NCI-H524 (cell line): ENCODE measurements at places on chromosomes 1 and 21.
A peak's percentile ranks its signal among the peaks of the same experiment; 100 is the strongest.

- DNase-seq: no peak
These were observed 107.2 kb downstream of the SIM2 start for GRCh38 chr21:36806103-36806502.

GRCh38 chr21:35852820-35853219 lies 207.5 kb downstream of the SETD4 start:
- no peak for DNase-seq

GRCh38 chr1:67880056-67880601 lies 46.9 kb upstream of the GNG12 start:
- DNase-seq: no peak

DNA sequence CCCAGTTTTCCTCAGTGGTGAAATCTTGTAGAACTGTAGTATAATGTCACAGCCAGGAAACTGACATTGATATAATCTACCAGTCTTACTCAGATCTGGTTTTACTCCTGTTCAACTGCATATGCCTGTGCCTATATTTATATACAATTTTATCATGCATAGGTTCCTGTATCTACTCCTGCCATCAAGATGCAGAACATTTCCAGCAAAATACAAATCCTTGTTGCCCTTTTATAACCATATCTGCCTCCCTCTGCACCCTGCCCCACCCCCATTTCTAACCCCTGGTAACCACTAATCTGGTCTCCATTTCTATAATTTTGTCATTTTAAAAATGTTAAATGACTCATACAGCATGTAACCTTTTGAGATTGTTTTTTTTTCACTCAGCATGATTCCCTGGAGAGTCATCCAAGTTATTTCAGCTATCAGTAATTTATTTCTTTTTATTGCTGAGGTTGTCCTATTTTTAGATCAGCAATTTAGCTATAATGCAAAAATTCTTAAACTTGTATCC lies 8.1 kb downstream of the UTP25 start:
- DNase-seq: no peak

DNA sequence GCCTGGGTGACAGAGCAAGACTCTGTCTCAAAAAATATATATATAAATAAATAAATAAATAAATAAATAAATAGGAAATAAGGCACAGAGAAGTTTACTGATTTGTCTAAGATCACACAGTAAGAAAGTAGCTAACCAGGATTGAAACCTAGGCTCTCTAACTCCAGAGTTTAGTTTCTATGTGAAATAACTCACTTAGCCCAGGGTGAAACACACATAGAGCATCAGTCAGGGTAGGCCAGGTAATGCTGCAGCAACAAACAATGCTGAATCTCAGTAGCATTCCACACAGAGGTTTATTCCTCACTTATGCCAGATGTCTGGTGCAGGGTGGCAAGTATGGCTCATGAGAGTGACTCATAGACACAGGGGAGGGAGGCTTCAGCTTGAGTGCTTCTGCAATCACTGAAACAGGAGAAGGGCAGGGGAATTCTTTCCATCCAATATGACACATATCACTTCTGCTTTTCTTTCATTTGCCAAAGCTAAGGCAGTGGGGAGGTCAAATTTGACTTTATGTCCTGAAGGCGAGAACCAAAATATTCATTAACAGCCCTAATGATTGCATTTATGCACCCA lies 37.1 kb upstream of the KANK4 start:
- DNase-seq: peak; percentile 27

GRCh38 chr1:2819429-2819828 lies 17.9 kb upstream of the TTC34 start:
- no peak for DNase-seq
